ENCODE measurements at places on chromosomes 7 and 10.

- no peak for DNase-seq
Measured at GRCh38 chr7:117612637-117613036, 132.8 kb downstream of the CFTR start.

GRCh38 chr7:44258423-44258760, 57.6 kb downstream of the YKT6 start:
- DNase-seq: no peak

- no peak for DNase-seq
Measured at GRCh38 chr7:30900053-30900452, 11.6 kb upstream of the AQP1 start.

DNA sequence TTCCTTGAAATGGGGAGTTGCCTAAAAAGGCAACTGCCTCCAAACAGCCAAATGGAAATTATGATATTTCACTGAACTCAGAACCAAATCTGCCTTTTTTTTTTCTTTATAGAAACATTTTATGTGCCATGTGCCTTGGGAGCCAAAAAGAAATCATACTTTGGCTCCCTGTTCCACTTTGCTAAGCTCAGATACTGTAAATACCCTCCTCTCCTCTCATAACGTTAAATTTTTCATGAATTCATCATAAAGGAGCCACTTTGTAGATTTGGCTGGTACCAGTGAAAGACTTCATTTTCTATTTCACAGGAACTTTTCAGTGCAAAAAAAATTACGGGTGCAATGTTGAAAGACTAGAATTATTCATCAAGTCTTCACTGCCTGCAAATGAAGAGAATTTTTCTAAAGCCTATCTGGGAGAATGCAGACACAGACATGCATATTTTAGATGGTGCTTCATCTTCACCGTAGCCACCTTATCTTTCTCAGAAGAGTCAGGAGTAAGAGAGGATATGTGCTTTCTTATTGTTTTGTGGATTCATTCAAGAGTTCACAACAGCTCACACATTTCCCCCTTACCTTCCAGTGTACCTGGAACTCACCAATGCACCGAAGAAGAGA, 742.3 kb upstream of the GALNT17 start:
- DNase-seq: no peak

- DNase-seq: no peak
Measured at GRCh38 chr10:59432207-59432900, 70.0 kb upstream of the FAM13C start.

- no peak for DNase-seq
Measured at GRCh38 chr10:129877773-129878371, 86.2 kb downstream of the EBF3 start.

DNA sequence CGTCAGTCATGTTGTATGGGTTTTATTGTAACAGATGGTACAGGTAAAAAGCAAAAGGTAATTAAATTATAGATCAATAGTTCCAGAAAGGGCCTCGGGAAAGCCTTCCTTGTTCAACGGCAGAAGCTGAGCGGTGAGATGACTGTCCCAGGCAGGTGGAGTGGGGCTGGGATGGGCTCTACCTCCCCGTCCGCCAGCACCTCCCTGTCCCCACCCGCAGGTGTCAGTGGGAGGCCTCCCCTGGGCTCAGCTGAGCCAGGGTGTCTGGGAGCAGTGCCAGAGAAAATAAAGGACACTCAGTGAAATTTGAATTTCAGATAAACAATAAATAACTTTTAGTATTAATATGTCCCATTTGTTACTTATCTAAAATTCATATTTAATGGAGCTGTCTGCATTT, 58.9 kb downstream of the CLRN3 start:
- DNase-seq: no peak

DNA sequence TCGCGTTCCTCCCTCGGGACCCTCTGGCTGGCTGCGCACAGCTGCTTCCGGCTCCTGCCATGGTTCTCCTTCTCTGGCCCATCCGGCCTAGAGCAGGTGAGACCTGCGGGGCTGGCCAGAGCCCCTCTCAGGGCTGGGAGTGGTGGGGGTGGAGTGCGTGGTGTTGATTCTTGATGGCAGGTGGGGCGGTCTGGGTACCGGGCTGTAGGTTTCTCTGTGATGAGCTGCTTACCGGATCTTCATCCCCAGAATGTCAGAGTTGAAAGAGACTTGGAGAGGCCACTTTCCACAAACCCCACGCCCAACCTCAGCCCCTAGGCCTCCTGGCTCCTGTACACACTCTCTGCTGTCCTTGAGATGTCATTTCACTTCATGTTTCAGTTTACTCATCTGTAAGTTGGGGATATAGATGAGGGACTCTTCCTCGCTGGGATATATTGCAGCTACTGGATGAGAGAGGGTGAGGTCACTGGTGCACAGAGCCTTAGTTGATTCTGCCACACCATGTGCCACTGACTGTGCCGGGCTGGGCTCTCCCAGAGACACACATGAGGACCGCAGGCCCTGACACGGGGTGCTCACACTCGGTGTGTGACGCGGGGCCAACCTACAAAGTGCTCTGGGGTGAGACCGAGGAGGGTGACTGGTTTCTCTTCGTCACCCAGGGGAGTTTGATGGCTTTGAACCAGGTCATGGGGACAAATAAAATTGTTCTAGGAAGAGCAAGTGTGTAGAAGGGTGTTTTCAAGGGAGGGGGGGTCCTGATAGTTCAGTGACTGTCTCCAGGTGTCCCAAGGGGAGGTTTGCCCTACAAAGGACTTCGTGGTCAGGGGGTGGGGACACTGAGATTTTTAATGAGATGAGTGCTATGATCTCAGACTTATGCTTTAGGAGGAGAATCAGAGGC, 29.5 kb downstream of the ZNF775 start:
- no peak for DNase-seq

GRCh38 chr7:121515229-121515628, 119.1 kb upstream of the FAM3C start:
- DNase-seq: no peak

GRCh38 chr10:88389456-88389855, 193.7 kb downstream of the RNLS start:
- DNase-seq: no peak

- DNase-seq: no peak
Measured at GRCh38 chr7:47888371-47889265, 59.6 kb downstream of the PKD1L1 start.
